Astrocyte (in vitro differentiated cells and primary cell): ENCODE measurements at places on chromosomes 12 and 14. TPM values are rescaled to one million over a fixed set of nuclear protein-coding genes. Genes with fewer than 3 reads are reported as not detected.
A peak's percentile ranks its signal among the peaks of the same experiment; 100 is the strongest.

DNA sequence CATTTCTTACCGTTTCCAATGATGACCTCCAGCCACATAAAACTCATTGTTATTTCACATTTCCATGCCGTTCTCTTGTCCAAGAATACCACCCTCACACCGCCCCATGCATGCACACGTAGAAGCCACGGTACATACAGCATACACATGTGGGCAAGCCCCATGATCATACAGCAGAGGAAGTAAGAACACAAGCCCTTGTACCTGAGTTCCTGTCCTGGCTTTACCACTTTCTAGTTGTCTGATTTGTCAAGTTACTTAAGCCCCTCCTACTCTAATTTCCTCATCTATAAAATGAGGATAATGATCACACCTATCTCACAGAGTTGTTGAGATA lies 59.9 kb downstream of the DUSP16 start:
- DNase-seq, result no peak

GRCh38 chr14:99763527-99764221 lies 29.5 kb upstream of the EML1 start:
- DNase-seq, result no peak

Gene RAB15
- total RNA-seq, result 32.1 and 36.3 TPM in 2 replicates

DNA sequence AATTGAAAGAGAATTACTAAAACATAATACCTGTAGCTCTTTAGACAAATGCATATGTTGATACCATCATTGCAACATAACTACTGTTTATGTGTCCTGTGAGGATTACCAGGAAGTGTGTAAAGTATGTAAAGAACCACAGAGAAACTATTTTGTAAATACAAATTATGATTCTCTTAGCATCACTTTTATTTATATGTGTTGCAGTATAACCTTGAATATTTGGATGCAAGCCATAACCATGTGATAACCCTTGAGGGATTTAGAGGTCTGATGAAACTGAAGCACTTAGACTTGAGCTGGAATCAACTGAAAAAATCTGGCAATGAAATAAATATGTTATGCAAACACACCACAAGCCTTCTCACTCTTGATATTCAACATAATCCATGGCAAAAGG lies 77.5 kb downstream of the LRRC9 start:
- DNase-seq, result no peak

DNA sequence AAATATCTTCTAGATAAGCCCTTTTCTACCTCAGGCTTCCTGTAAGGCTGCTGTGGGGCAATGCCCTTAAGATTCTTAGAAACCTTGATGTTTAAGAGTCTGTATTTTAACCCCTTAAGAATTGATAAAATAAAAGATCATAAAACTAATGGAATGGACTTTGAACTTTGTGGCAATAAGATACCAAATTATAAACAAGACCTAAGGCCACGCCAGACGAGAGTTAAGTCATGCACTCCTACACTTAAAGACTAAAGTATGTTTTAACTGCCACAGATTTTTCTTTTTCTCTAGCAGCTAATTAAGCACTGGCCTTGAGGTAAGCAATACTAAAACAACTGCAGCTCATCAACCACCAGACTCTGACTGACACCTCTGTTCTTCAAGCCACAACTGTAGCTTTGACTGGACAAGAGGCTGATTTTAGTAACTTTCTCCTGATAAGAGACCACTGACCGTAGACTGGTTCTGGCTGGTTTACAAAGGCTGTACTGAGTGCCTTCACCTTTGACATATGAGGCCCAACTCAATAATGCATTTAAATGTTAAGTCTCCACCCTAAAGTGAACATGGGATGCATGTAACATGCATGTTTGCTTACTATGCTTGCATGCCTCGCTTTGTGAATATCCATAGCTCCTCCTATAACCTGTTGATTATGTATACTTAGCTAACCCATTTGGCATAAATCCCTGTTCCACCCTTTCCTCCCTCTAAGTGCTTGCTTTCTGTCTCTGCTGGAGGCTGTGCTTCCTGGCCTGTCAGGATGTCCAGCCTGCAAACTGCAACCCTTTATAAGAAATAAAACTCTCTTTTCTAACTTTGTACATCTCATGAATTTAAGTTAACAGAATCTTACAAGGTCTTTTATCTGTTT lies 71.9 kb downstream of the KLHL28 start:
- DNase-seq, result no peak

- peak; percentile 46 for DNase-seq
These were observed 718 bp downstream of the CCDC92 start for GRCh38 chr12:123971770-123972456.

- no peak for DNase-seq
These were observed 12.4 kb upstream of the ETFBKMT start for GRCh38 chr12:31647086-31647491.

Gene CFAP251
- 4.6 and 4.7 TPM in 2 replicates for total RNA-seq
